GM12891 (cell line): ENCODE measurements at places on chromosomes 1 and 21.

- no peak for DNase-seq
Observed at GRCh38 chr21:34730194-34730593, 61.4 kb downstream of the CLIC6 start.

DNA sequence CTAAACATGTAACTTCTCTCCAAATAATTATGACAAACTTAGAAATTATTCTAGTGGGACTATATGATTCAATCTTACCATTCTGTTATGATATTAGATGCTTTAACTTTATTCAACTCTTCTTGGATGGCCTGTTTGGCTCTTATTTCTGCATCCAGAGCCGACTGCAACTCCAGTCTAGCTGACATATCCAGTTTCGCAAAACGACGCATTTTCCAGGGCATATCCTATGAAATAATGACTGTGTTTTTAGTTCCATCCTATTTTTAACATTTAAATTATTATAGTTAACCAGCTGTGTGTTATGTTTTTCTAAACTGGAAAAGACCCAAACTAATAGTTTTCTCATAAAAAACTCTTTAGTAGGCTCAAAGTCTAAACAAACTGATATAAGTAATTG lies 133.7 kb downstream of the COQ8A start:
- no peak for DNase-seq

DNA sequence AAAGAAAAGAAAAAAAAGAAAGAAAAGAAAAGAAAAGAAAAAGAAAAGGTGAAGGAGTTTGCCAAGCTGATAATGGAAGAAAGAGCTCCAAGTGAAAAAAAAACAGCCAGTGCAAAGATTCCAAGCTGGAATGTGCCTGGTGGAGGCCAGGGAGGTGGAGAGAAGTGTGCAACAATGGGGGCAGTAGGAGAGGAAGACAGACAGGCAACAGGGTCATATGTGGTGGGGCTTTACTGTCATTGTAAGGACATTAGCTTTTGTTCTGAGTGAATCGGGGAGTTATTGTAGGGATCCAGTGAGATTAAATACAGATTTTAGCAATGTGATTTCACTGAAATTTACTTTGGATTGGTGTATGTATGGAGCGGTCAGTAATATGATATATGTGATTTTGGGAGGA lies 14.0 kb upstream of the MYSM1 start:
- no peak for DNase-seq

DNA sequence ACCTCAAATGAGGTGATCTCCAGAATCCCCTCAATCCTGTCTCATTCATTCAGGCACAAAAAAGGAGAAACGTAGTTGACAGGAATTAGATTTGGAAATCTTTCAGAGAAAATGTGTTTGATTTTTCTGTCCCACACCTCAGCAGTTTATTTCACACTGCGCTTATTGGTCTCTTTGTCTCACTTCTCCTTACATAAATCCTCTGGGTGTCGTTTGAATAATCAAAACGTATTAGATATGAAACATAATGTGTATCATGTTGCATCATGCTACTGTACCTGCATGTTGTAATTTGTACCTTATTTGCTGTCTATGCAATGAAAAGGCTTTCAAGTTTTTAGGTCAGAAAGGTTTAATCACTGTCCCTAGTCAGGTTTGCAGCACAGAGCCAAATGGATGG lies 255.7 kb downstream of the DISC1 start:
- DNase-seq = no peak

GRCh38 chr1:9101510-9102146 lies 27.3 kb downstream of the GPR157 start:
- peak; percentile 76 for DNase-seq

GRCh38 chr21:38267991-38268863 lies 11.4 kb downstream of the KCNJ15 start:
- DNase-seq = no peak

DNA sequence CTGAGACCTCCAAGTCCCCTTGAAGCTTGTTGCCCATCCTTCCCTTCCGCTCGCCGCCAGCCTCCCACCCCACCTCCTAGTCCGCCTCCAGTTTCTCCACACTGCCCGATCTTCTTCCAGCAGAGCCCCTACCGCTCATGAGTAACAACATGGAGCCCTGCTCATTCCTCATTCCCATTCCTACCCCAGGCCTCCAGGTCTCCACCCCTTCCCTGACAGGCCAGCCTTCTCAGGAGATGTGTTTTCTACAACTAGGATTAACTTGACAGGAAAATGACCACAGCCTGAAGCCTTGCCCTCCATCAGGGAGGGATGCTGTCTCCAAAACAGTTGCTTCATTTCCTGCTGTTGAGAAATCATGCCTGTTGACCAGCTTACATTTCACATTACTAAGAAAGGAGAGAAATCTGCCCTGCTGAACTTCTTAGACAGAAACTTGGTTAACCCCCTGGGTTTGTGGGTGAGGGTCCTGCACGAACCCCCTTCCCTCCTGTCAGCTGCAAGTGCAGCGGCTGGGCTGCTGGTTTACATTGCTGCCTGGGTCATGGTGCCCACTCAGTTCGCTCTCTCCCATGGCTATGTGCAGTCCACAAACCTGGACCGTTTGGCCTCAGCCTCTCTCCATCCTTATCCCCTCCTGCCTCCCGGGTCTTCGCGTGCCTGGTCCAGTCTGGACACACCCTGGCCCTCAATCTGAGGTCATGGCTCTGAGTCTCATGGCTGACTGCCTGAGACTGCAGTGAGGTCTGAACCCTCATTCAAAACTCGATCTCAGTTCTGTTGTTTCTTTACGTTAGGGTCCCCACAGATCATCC lies 16.1 kb upstream of the CHI3L1 start:
- DNase-seq = no peak

GRCh38 chr1:101167891-101168290 lies 68.9 kb upstream of the S1PR1 start:
- no peak for DNase-seq

GRCh38 chr1:221939607-221940006 lies 197.7 kb upstream of the DUSP10 start:
- no peak for DNase-seq
